ENCODE measurements at places on chromosomes 16 and 17.
A peak's percentile ranks its signal among the peaks of the same experiment; 100 is the strongest.

DNA sequence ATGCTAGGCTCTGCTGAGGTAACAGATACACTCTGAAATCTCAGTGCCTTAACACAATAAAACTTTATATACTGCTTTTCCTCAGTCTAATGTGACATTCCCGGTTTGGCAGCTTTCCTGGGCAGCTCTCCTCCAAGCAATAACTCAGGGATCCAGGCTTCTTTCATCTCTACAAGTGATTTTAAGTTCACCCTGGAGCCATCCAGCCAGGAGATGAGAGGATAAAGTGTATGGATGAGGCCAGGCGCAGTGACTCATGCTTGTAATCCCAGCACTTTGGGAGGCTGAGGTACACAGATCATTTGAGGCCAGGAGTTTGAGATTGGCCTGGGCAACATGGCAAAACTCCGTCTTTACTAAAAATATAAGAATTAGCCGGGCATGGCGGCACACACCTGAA, 147.2 kb downstream of the UTP18 start:
- no peak for DNase-seq

DNA sequence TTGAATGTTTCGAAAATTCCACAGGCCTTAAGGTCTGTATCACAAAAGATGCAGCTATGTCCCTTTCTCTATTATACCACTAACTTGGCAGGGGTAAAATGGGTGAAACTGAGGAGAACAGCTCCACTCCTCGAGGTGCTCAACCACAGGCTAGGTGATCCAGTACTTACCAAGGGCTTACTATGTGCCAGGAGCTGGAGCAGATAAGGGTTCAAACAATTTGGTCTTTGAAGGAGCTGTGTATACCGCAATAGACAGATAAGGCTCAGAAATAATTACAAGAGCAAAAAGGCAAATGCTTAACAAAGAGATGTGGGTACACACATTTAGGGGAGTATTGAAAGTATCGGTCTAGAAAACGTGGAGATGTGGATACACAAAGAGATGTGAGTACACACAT, 1.5 kb downstream of the XPO6 start:
- no peak for DNase-seq

DNA sequence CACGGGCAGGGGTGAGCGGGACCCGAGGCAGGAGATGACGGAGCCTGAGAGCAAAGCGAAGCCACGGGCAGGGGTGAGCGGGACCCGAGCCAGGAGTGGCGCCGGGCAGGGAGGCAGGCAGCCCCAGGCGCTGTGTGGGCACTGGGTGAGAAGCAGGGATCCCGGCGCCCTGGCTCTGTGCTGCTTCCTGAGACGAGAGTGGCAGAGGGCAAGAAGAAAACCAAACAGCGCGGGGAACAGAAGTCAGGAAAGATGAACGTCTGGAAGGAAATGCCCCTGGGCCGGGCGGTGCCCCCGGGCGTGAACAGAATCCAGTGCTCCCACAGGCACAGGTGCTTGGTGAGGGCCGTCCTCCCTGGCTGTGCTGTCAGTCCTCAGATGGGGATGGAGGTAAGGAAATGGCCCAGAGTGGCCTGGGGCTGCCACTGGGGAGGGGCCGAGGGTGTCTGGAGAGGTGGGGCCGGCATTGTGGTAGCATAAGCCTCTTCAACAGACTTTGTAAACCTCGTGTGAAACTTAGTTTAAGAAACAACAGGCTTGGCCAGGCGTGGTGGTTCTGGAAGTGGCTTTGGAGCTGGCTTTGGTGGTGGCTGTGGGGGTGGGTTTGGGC, 9.8 kb downstream of the ASPSCR1 start:
- DNase-seq, result no peak

- no peak for DNase-seq
Measured at GRCh38 chr17:67499685-67500084, 122.6 kb downstream of the PITPNC1 start.

DNA sequence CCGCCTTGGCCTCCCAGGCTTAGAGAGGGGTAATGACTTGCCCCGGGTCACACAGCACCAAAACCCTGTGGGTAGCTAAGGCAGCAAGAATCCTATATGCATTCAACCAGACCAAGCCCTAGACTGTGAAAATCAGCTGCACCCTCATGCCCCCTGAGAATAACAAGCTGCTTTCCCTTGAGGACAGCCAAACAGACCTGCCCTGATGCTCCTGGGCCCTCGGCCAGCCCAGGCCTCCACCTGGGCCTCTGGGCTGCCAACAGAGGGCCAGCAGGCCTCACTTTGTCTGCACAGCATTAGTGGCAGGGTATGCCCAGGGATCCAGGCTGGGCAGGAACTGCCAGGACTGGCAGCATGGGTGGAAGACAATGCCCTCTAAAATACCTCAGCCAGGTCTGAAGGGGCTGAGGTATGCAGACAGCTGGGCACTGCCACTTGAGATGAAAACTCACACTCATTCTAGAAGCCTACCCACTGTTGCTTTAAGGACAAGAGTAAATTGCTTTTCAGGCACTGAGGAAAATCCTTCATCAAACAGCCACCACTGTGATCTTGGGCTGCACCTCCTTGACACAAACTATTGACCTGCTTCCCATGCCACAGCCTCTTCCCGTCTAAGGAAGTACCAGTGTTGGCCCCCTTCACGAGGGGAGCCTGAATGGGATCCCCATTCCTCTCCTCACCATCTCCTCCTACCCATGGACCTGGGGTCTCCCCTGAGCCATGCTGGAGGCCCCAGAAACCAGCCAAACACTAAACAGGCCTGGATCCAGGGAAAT, 8.8 kb downstream of the ST3GAL2 start:
- no peak for DNase-seq

DNA sequence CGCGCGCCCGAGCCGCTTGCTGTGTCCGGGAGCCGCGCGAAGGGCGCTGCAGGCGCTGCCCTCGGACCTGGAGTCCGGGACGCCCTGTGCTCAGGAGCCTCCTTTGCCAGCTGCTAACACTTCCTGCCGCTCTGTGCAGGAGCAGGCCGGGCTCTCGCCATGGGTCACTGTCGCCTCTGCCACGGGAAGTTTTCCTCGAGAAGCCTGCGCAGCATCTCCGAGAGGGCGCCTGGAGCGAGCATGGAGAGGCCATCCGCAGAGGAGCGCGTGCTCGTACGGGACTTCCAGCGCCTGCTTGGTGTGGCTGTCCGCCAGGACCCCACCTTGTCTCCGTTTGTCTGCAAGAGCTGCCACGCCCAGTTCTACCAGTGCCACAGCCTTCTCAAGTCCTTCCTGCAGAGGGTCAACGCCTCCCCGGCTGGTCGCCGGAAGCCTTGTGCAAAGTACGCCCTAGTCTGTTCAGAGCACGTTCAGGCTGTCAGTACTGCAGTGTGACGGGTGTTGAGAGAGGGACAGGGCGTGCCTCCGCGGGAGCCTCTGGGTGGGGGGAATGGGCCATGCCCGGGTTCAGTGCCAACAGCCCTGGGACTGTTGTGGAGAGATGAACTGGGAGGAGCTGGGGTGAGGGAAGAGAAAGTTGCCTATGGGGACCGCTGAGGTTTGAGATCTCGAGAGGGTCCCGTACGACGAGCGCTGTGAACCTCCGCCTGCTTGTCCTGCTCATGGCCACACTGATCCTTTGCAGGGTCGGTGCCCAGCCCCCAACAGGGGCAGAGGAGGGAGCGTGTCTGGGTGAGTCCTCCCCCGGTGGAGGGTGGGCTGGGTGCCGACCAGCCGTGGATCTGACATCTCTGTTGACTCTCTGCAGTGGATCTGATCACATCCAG, 1.3 kb downstream of the ZNF276 start:
- DNase-seq, result peak; percentile 66

DNA sequence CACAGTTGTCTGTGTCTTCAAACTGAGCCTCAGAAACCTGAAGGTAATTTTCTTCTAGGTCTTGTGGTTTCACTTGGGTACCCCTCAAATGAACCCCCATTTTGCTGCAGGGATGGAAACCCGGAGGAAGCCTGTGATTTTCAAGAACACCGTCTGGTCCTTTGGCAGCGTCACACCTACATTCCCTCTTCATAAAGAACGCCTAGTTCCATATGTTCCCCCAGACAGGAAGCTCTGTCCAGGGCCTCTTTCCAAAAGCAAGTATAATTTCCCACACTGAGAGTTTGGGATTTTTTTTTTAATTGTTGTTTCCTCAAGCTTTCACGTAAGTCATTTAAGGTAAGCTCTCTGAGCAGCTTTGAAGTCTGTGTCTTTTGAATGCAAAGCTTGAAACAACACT, 515.0 kb downstream of the TMEM114 start:
- no peak for DNase-seq

- DNase-seq, result no peak
Measured at GRCh38 chr17:32803544-32803943, 73.4 kb downstream of the MYO1D start.

DNA sequence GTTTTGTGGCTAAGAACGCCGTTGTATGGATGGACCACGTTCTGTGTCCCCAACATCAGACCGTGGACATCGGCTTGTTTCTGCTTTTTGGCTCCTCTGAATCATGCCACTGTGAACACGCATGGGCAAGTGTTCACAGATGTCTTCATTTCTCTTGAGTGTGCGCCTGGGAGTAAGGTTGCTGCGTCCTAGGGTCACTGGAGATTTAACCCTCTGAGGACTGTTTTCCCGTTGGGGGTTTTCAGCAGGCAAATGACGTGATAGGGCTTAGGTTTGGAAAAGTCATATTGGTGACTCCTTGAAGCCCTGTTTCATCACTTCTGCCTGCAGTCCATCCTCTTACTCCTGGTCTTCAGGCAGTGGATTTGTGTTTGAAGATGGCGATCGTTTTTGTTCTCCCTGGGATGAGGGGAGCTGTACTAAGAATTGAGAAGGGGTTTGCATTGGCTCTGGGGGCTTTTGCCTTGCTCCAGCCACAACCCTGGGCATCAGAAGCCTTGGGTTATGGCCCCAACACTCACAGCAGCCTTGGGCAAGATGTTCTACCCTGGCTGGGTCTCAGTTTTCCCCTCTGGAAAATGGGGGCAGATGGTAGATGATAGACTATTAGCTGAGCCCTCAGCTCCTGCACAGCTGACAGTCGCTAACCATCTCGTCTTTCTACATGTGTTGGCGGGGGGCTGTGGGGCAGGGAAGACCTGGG, 67.2 kb upstream of the CIBAR2 start:
- DNase-seq, result no peak

GRCh38 chr17:72534776-72535175, 414.0 kb downstream of the SOX9 start:
- DNase-seq, result no peak

- DNase-seq, result no peak
Measured at GRCh38 chr17:34665150-34665806, 85.9 kb downstream of the TMEM132E start.

- DNase-seq, result no peak
Measured at GRCh38 chr17:60369727-60370126, 22.2 kb downstream of the USP32 start.

DNA sequence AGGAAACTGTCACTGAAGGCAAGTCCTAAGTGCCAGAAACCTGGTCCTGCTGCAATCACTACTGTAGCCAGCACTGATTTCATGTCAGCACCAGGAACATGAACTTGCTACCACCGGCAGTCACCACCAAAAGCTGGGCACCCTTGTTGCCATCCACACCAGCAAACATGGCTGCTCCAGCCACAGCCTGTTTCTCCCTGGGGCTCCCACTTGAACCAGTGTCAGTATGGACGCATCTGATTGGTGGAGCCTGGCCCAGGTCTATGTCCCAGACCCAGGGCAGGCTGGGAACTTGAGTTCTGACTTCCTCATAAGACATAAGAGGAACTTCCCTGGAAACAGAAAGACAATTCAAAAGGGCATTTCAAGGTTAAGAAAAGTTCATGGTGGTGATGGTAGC, 56.5 kb downstream of the COPRS start:
- DNase-seq, result no peak

DNA sequence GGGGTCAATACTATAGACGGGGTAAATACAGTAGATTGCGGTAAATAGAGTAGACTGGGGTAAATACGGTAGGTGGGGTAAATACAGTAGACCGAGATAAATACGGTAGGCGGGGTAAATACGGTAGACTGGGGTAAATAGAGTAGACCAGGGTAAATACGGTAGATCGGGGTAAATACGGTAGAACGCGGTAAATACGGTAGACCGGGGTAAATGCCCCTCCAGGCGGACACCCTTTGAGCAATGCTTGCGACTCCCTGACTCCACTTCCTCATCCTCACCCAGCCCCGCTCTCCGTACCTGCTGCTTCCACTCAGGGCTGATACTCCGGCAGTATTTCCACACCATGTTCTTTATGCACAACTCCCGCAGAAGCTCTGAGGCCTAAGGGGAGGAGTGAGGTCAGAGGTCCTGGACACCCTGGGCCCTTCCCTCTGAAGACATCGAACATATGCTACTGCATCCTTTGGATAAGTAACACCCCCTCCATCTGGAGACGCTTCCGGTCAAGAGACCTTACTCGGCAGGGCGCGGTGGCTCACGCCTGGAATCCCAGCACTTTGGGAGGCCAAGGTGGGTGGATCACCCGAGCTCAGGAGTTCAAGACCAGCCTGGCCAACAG, 13.3 kb upstream of the CRK start:
- DNase-seq, result no peak

DNA sequence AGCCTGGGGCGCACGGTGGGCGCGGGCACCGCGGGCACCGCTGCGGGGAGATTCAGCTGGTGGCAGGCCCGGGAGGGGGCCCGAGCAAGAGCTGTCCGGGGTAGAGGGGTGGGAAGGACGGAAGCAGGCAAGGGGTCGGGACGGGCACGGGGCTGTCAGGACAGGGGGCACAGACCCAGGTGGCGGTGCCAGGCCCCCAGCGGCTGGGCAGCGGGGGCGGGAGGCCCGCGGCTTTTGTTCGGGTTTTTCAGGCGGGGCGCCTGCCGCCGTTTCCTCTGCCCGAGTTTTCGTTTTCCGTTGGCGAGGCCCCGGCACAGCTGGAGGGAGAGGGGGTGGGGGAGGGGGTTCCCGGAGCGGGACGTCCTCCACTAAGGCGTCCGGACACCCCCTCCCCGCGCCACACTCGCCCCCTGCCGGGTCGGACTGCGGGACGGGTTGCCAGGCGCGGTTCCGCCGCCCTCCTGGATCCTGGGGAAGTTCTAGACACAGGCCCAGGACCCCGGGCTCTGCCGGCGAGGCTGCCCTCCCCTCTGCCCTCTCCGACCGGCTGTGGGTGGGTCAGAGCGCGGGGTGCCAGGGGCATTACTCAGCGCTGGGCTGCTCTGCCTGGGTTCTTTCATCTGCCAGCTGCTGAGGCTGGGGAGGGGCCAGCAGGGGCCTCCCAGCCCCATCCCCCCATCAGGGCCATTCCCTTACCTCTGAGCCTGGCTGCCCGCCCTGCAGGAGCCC, 543 bp downstream of the ARHGAP23 start:
- no peak for DNase-seq

DNA sequence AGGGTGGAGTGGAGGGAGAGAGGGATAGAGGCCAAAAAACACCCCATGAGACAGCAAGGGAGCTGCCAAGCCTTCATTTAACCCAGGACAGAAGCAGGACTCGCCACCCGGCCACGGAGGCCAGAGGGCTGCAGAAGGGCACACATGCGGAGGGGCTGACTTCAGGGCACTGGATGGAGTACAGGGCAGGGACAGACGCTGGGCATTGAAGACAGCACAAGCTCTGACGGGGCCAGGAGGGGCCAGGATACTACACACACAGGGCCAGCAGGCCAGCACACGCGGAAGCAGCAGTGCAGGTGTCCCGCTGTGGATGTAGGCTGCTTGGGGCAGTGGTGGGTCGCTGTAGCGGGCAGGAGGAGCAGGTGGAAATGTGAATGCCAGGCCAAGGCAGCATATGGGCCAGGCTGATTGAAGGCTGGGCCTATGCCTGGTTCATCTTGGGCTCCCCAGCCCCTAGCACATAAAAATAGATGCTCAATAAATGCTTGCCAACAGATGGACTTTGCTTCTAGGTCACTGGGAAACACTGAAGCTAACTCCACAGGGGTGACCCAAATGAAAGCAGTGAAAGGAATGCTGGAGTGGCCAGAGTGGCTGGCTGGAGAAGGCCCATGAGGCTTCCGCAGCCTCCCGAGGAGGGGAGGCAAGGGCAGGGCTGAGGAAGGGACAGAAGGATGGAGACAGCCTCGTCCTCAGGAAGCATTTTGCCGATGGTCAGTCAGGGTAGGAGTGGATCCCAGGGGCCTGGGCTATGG, 61.6 kb downstream of the GNA13 start:
- DNase-seq, result no peak
